ENCODE measurements at places on chromosomes 3 and 15.

DNA sequence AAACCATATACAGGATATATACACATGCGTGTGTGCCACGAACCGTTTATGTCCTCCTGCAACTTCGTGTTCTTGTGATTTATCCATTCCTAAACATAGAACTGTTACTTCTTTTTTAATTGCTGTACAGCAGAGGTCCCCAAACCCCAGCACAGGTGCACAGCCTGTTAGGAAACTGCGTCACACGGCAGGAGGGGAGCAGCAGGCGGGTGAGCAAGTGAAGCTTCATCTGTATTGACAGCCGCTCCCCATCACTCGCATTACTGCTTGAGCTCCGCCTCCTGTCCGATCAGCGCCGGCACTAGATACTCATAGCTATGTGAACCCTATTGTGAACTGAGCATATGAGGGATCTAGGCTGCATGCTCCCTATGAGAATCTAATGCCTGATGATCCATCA lies 34.9 kb upstream of the NRROS start:
- DNase-seq, result no peak

DNA sequence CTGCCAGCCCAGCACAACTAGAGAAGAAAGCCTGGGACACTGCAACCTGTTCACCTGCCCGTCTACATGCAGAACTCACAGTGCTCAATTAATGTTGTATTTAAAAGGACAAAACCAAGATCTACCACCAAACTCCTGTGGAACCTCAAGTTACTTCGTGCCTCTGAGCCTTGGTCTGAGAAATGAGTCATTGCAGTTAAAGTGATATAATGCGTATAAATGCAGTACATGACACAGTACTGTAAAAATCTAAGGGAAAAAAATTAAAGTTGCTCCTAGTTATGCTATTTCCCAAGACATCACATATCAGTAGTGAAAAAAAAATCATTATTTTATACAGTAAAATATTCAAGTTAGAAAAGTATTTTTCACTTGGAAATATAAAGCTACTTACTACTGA lies 138.9 kb downstream of the ZIC4 start:
- no peak for DNase-seq

DNA sequence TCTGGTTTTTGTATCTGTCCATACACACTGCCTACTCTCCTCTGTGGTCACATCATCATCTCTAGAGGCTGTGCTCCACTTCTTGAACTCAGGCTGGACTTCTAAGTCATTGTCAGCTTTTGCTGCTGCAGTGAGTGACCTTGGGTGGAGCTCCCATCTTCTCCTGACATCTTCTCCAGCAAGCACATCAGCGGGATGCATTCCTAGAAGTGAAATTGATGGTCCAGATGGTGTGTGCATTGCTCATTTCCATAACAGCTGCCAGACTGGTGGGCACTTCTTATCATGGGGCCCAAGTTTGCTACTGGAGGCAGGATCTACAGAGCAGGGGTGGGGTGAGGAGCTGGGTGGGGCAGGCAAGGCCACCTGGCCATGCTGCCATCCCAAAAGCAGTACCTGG lies 109.9 kb downstream of the DNAJB8 start:
- DNase-seq, result peak; percentile 42

DNA sequence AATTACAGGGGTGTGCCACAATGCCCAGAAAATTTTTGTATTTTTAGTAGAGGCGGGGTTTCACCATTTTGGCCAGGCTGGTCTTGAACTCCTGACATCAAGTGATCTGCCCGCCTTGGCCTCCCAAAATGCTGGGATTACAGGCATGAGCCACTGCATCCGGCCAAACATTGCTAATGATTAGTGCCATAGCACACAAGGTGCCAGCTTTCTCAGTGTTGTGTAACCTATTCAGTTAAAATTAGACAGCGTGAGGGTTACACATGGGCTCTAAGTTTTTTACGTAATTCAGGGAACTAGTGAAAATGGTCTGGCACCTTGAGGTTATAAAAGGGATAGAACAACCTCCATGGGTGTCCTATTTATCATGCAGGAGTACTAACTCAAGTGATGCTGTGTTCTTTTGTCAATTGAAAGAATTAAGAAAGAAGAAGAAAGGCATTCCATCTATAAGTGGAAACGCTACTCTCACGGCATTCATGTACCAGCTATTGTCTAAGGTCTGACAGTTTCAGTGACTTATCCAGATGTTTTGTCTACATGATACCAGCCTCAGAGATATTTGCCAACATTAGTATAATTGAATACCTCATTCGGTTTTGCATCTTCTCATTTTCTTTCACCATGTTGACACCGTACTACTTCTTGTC lies 84.7 kb downstream of the EOMES start:
- DNase-seq, result no peak

- no peak for DNase-seq
Measured at GRCh38 chr15:69561071-69561784, 108.6 kb downstream of the RPLP1 start.

GRCh38 chr15:69035205-69035917 lies 20.9 kb downstream of the NOX5 start:
- DNase-seq, result peak; percentile 23

- no peak for DNase-seq
Measured at GRCh38 chr3:53616321-53616720, 121.9 kb downstream of the CACNA1D start.

DNA sequence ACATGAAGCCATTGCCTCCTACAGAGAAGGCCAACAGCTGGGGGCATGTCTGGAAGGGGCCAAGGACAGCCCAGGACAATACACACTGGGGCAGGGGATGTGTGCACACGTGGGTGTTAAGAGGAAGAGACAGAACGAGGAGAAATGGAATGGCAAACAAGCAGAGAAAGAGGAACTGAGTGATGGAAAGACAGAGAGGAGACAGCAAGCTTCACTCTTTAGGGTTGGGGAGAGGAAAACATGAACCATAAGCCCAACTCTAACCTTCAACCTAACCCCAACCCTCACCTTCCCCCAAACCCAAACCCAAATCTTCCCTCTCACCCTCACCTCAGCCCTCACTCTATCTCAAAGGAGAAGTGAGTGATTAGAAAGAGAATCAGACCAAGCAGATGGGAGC lies 11.9 kb upstream of the PARL start:
- DNase-seq, result no peak

GRCh38 chr15:93861956-93862741 lies 369.2 kb upstream of the MCTP2 start:
- no peak for DNase-seq

DNA sequence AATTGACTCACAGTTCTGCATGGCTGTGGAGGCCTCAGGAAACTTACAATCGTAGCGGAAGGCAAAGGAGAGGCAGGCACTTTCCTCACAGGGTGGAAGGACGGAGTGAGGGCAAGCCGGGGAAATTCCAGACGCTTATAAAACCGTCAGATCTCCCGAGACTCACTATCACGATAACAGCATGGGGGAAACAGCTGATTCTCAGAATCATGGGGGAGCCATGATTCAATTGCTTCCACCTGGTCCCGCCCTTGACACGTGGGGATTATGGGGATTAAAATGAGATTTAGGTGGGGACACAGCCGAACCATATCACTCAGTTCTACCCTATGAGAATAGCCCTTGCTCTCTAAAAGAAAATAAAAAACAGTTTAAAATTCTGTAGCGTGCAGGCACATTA lies 13.4 kb upstream of the SYNPR start:
- DNase-seq, result no peak

DNA sequence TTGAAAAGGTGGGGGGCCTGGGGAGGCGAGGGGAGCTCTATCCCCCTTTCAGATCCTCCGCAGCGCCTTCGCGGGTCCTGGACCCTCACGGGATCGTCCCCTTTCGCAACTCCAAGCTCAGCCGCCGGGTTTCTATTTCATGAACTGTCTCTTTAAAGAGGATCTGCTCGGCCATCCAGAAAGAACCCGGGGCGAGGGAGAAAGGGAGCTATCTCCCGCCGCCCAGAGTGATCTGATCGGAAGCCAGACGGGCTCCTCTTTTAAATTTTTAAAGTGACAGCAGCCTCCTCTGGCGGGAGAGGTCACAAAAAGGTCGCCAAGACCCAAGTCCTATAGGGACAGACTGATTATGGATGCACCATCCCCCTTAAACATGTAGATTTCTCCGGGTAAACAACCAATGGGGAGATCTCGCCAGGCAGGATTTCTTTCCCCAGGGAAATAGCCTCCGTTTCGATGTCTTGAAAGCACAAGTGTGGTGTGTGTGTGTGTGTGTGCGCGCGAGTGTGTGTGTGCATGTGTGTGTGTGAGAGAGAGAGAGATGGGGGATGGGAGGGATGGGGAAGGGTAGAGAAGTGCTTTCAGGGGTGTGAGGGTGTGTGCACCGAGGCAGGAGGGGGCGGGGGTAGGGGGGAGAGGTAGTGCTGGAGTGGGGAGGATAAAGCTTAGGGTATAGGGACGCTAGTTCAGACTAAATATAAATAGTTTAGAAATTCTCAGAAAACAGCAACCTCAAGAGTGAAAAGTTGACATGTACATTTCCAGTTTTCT lies 516.1 kb downstream of the MECOM start:
- DNase-seq, result peak; percentile 62

DNA sequence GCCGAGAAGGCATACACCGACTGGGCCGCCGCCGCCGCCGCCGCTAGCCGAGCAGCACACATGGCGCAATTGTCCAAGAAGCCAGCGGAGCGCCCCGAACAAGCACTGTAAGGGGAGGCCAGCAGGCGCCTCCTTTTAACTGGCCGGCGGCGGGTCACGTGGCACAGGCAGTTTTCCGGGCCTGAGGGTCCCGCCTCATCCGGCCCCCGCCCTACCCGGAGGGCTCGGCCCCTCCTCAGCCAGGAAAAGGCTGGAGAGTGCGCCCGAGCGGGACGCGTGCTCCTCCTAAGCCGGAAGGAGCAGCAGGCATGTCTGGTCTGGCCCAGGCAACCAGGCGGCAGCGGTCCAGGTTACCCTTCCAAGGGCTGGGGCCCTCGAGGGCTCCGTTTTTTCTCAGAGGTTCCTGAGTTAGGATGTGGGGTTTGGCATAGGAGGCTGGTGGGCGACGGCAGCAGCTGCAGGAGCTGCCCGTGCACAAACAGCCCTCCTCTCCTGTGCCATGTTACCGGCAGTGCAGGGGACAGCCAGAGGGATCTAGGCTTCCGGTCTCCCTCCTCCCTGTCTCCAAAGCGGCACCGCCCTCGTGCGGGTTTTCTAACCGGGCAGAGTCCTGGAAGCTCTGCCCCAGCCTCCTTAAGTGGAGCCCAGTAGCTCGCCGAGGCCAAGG lies at the start of gene GPX1:
Gene GPX1, minus strand, starts transcription at position 137 of the 667 bp plus-strand sequence. Its CDS starts 75 bp downstream, at position 62.
- DNase-seq, result peak; percentile 99

DNA sequence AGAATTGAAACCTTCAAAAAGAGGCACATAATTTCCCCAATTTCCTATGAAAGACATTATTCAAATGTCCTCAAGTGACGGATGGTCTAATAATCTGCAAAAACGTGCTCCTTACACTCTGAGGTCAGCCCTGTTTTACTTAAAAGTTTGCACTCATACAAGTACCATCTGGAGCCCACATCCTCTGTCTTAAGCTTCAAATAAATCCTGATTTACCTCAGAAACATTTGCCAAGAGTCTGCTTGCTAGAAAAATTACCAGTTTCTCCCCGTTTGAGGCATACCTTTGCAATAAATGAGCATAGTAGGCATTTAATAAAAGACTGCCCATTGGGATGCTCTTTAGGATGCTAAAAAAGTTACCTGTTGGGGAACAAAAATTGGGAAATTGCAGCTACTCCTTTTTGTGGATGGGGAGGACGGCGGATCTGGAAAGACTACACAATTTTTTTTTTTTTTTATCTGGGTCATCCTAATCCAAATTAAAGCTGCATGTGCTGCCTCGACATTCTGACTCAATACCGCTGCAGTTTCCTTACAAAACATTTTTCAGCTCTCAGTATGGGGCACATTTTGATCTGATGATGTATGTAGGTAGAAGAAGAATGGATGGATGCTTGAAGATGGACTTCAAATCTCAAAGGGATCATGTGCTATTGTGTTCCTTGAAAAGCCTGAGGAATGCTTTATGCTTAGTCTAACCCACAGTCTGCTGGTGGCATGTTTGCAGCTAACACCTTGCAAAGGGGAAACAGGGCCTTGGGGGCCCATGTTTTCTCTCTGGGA lies 233.7 kb upstream of the ADAMTS9 start:
- DNase-seq, result no peak

All from foreskin fibroblast (primary cell).